Fibroblast of the aortic adventitia (primary cell): ENCODE measurements at places on chromosomes 11 and 22.
A peak's percentile ranks its signal among the peaks of the same experiment; 100 is the strongest.

GRCh38 chr11:128477811-128478210, 109.5 kb downstream of the ETS1 start:
- no peak for DNase-seq

DNA sequence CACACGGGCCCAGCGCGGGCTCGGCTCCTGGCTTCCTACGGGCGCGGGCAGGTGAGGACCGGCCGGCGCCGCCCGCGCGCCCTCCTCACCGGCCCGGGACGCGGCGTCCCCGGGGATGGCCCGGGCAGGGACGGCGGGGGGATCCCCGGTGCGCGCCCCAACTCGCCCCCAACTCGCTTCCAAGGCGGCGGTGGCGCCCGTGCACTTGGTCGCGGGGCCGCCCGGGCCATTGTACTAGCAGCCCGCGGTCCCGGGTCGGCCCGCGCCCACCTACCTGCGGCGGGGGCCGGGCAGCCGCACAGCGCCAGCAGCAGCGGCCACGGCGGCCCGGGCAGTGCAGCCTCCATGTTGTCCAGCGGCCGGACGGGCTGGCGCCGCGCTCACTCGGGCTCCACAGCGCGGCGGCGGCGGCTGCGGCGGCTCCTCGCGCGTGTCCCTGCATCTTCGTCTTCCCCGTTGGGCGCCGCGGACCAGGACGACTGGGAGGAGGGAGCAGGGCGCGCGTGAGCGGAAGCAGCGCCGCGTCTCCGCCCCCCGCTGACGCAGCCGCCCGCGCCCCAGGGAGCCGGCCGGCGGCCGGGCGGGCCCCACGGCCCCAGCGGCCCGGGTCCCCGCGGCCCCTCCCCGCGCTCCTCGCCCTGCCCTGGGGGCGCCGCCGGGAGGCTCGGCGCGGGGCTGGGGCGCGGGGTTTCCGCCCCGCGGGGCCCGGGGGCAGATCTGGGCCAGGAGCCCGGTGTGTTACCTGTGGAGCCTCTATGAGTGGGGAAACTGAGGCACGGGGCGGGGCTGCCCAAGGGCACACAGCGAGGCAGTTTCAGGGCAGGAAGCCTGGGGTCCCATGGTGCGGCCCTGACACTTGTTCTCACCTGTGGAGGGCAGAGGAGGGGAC, 159.3 kb upstream of the GRK3 start:
- DNase-seq: peak; percentile 61

DNA sequence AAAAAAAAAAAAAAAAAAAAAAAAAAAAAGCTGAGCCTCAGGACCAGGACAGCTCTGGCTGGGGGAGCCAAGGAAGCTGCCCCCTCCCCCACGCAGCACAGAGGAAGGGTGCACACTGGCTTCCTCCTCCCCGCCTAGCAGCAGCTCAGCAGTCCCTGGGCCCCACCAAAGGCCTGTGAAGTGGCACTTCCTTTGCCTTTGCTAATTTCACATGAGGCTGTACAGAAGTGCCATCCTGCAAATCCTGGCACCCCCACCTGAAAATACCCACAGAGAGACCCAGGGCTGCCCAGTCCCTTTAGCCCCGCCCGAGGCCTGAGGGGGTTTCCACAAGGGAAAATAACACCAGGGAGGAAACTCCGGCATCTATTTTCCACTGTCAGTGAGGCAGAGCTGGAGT, 3.9 kb downstream of the RHOG start:
- DNase-seq: no peak

- peak; percentile 38 for DNase-seq
Measured at GRCh38 chr11:93005239-93005638, 35.8 kb downstream of the MTNR1B start.

DNA sequence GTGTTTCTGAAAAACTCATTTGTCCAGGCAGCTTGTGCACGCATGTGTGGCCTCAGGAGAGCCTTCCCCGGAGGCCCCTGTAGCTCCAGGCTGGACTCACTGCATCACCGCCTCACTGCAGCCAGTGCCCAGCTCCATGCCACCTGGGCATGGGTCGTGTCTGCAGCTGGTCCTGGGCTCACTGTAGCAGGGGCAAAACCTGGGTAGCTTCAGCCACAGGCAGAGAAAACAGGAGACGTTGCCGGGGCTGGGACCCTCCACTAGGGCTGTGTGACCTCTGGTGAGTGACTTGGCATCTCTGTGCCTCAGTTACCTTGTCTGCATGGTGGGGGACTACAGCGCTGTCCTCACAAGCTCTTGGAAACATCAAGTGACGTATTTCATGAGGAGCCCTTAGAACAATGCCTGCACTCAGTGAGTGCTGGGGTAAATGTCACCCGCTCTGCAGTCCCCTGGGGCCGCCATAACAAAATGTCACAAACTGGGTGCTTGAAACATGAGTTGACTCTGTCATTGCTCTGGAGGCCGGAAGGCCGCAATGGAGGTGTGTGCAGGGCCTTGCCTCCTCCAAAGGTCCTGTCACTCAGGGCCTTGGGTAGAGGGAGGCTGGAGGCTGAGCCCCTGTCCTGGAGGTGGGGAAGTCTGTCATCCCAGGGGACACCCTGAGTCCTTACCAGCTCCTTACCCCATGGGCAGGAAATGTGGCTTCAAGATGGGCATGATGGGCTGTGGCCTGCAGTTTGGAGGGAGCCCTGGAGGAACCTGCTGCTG, 488.7 kb downstream of the TBC1D22A start:
- no peak for DNase-seq

DNA sequence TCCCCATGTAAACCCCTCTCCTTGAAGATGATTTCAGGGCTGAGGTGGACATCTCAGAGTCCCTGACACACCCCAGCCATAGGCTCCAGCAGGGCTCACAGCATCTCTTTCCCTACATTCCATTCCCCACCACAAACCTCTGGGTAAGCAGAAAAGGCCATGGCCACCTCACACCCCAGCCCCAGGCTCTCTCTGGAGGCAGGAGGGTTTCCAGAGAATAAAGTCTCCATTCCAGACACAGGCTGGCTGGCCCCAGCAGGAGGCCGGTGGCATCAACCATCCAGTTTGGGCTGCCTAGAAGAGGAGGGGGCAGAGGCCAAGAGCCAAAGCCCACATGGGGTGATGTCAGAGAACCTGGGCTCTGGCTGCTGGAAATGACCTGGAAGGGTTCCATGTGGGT, 61.4 kb downstream of the TP53I11 start:
- DNase-seq: no peak

GRCh38 chr11:12253843-12254281, 123.5 kb upstream of the PARVA start:
- DNase-seq: no peak

GRCh38 chr11:94089341-94089740, 39.3 kb upstream of the PANX1 start:
- DNase-seq: no peak

DNA sequence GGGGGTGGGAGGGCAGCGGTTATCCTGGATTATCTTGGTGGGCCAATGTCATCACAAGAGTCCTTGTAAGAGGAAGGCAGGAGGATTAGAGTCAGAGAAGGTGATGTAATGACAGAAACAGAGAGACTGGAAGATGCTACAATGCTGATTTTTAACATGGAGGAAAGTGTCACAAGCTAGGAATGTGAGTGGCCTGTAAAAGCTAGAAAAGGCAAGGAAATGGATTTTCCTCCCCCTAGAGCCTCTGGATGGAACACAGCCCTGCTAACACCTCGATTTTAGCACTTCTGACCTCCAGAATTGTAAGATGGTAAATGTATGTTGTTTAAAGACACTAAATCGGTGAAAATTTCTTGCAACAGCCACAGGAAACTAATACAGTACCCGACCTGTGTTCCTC, 109.3 kb downstream of the MN1 start:
- peak; percentile 42 for DNase-seq

DNA sequence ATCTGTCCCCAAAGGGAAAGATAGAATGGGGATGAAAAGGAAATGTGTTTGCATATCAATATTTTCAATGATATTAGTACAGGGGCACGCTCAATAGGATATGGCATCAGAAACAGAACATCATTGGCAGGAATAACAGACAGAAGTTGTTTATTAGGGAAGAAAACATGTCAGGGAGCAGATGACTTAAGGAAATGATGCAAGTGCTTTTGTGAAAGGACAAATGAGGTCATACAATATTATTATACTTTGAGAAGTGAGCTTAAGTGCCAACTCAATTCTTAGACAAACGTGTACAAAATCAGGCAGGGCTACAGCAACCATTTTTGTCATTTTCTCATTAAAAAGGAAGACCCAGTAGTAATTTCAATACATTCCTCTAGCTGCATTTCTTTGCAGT, 388.4 kb downstream of the SOX6 start:
- peak; percentile 73 for DNase-seq

DNA sequence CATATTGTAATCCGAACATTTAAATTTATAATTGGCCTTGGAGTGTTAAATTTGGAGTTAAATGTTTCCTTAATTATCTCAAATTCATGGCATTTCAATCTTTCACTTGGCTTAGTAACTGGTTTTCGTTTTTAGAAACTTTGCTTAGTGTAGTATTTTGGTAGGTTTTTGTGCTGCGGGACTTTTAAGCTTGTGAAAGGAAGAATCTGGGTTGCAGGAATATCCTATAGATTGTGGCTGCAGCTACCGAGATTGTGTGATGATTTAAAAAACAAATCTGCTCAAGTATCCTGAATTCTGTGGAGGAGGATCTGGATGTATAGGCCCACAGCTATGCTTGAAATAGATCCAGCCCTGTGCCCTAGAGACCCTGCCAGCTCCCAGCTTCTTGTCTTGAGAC, 27.1 kb downstream of the OSBP2 start:
- DNase-seq: no peak

DNA sequence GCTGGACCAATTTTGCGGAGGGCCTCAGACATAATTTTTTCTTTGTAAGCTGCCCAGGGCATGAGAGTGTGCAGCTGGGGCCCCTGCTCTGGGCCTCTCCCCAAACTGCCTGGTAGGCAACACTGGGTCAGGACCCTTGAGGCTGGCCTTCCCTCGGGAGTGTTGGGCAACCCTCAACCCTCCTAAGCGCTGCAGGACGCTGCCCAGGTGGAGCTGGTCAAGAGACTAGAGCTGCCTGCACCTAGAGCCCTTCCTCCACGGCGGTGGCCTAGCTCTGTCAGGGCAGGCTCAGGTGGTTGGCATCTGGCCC, 505 bp upstream of the TMEM132A start:
- DNase-seq: no peak

DNA sequence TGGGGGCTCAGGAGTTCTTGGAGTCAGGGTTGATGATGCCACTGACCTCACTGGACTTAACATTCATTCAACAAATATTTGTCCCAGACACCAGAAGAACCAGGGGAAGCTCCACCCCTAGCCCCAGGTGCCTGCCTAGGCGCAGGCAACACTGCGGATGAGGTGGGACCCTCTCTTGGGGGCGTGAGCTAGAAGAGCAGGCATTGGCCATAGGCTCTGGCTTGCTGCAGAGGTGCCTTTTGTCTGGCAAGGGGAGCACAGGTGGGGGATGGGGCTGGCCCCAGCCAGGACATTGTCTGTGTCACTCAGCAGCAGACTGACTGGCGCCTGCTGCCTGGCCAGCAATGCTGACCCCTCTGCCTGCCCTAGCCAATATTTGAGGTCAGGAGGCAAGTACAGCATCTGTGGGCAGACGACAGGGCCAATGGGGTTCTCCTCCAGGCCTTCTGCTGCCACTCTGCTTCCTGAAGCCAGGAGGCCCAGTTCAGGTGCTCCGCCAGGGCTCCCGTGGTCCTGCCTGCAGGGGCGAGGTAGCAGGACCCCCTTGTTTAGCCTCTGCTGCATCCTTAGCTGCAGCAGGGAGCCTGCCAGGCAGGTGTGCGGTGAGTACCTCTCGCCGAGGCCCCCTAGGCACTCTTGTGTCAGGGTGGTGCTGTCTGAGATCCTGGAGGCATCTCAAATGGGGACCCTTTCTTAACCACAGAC, 4.0 kb downstream of the LINC01488 start:
- DNase-seq: no peak

DNA sequence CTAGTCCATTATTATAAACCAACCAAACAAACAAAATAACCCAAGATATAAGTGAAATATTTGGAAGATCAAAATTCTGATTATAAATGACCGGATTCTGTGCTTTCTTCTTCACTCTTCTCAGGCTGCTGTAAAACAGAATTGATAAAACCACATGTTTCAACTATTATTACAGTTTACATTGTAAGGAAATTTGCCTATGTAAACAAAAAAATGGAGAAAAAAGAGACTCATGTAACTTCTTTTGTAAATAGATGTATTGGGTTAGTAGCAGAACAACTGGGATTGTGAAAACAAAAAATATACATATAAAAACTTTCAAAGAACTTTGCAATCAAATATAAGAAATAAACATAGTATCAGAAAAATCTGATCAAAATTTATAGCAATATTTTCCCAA, 295.2 kb upstream of the CCDC179 start:
- DNase-seq: no peak

DNA sequence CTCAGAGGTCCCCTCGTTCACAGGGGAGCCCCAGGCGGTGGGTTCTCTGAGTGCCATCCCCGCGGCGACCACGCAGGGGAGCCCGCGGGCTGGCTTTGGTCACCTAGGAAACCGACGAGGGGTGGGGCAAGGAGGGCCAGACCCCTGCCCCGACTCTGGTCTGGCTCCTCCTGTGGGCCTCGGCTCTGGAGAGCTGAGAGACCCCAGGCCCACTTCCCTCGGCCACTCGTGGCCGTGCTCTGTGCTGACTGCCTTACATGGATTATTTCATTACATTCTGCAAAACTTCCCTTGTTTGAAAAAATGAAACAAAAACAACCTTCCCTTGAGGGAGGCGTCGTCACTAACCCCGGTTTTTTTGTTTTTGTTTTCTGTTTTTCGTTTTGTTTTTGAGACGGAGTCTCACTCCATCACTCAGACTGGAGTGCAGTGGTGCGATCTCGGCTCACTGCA, 15.1 kb upstream of the CYTH4 start:
- peak; percentile 30 for DNase-seq

DNA sequence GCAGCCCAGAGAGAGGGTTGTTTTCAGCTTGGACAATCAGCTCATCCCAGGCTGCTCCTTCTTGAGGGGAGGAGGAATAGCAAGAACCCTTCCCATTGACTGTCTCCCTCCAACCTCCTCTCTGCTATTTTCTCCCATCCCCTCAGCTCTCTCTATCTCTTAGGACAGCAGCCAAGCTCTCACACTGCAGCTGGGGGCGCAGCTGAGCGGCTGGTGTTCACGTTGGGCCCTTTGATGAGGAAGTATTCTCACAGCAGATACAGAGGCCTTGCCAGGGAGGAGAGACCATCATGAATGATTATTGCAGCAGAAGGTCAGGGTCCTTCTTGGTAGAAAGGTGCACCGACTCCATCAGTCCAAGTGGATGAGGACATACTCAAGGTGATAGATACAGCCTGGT, 26.5 kb upstream of the CADM1 start:
- DNase-seq: no peak

- no peak for DNase-seq
Measured at GRCh38 chr22:43720716-43721115, 91.4 kb downstream of the EFCAB6 start.

DNA sequence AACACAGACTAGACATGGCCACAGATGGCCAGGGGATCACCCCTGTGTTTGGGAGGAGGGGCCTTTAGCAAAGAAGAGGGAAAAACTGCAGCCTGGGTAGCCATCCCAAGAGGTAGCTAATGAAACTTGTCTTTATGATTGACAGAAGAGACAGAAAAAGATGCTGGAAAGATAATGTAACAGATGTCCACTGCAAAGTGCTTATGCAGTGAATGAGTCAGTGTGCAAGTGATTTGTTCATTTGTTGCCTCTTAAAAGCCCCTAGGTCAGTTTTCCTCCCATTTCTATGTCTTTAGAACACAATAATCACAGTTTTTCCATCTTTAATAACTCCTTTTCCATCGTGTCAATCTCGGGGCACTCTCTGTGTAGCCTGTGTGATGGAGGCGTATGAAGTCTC, 57.2 kb downstream of the INSC start:
- no peak for DNase-seq
